Dermis lymphatic vessel endothelial cell (primary cell): ENCODE measurements at places on chromosomes 3 and 15. TPM values are rescaled to one million over a fixed set of nuclear protein-coding genes. Genes with fewer than 3 reads are reported as not detected.

Gene CHRNA5
- 1.7 and 3.6 TPM in 2 replicates for total RNA-seq

Gene KNG1
- not detected in 2 replicates for total RNA-seq

Gene MFSD1
- 76.4 and 99.7 TPM in 2 replicates for total RNA-seq

Gene CPNE4
- not detected in 2 replicates for total RNA-seq

Gene SST
- not detected in 2 replicates for total RNA-seq

Gene SPINK8
- not detected in 2 replicates for total RNA-seq

Gene CPLX3
- not detected in 2 replicates for total RNA-seq

Gene LPP
- total RNA-seq, result 29.3 and 43.6 TPM in 2 replicates

Gene GUCA1C
- total RNA-seq, result not detected in 2 replicates

Gene PFN2
- total RNA-seq, result 7.2 and 10.8 TPM in 2 replicates

Gene B3GALNT1
- 8.5 and 10.1 TPM in 2 replicates for total RNA-seq

Gene MOBP
- total RNA-seq, result under 0.01 TPM in 1 of 2 replicates, not detected in the other

Gene RYR3
- not detected in 2 replicates for total RNA-seq

Gene SLITRK3
- not detected in 2 replicates for total RNA-seq

Gene SKOR1
- 0.09 and 0.11 TPM in 2 replicates for total RNA-seq

Gene SCN11A
- total RNA-seq, result under 0.01 and 0.09 TPM in 2 replicates

Gene SERPINI2
- not detected in 2 replicates for total RNA-seq

Gene RTP1
- total RNA-seq, result not detected in 2 replicates

Gene GPR149
- total RNA-seq, result not detected in 2 replicates

Gene KLHL6
- total RNA-seq, result 0.26 and 0.33 TPM in 2 replicates

Gene KLHL18
- 15.1 and 18.5 TPM in 2 replicates for total RNA-seq

Gene ERICH6
- total RNA-seq, result under 0.01 and 0.09 TPM in 2 replicates

Gene SEMA5B
- total RNA-seq, result 0.11 and 0.26 TPM in 2 replicates

Gene DENND6A
- 25.1 and 29.9 TPM in 2 replicates for total RNA-seq

Gene SYNPR
- not detected in 2 replicates for total RNA-seq

Gene CCK
- total RNA-seq, result not detected in 2 replicates

Gene TBC1D5
- total RNA-seq, result 76.6 and 104 TPM in 2 replicates

Gene GOLGA6L7
- total RNA-seq, result not detected in 2 replicates

Gene MAGI1
- 84.7 and 113 TPM in 2 replicates for total RNA-seq

Gene CHRM5
- total RNA-seq, result 0.17 and 0.22 TPM in 2 replicates

Gene SHC4
- 0.11 and 0.34 TPM in 2 replicates for total RNA-seq

Gene ZNF501
- 4.2 and 6.7 TPM in 2 replicates for total RNA-seq

Gene GXYLT2
- 0.09 and 0.11 TPM in 2 replicates for total RNA-seq

Gene STRIT1
- total RNA-seq, result not detected in 2 replicates

Gene MST1R
- 0.11 and 0.52 TPM in 2 replicates for total RNA-seq

Gene CCR1
- not detected in 2 replicates for total RNA-seq

Gene CD80
- under 0.01 TPM in 1 of 2 replicates, not detected in the other for total RNA-seq
